ENCODE measurements at places on chromosomes 7 and 10. TPM values are rescaled to one million over a fixed set of nuclear protein-coding genes. Genes with fewer than 3 reads are reported as not detected.

Gene CASD1
- total RNA-seq: 17.0 TPM

Gene GALNT17
- total RNA-seq: not detected

DNA sequence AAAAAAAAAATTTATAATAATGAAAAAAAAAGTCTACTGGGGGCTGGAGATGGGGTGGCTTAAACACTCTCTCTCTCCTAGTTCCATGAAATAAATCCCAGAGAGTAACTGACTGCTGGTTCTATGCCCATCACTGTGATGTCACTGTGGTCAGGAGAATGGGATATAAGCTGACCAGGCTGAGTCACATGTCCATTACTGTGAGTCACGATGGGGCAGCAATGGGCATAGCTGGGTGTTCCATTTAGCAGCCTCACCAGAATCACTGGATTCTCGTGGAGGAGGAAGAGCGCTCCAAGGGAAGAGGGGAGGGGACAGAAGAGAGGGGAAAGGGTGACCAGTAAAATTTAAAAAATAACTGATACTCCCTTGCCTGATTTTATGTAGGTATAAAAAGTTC, 37.1 kb downstream of the MASTL start:
- H3K36me3 ChIP-seq: peaks cover under 1% of the 10 kb centered on the region
- no peak overlapping the region for H3K27ac ChIP-seq
- no peaks in the 10 kb centered on the region for H3K27me3 ChIP-seq
- peaks cover under 1% of the 10 kb centered on the region for H3K4me1 ChIP-seq
- H3K4me3 ChIP-seq: no peak overlapping the region

Gene FERD3L
- not detected for total RNA-seq

- H3K27me3 ChIP-seq: no peaks in the 10 kb centered on the region
- no peak for DNase-seq
- peaks cover 21% of the 10 kb centered on the region for H3K36me3 ChIP-seq
- no peaks in the 10 kb centered on the region for H3K4me1 ChIP-seq
- no peak overlapping the region for H3K4me3 ChIP-seq
Measured at GRCh38 chr10:871951-872403, 59.5 kb downstream of the LARP4B start.

Gene TACC2
- total RNA-seq: 0.55 TPM

GRCh38 chr10:43665054-43665453, 16.4 kb upstream of the ZNF32 start:
- H3K27ac ChIP-seq: no peak overlapping the region
- H3K27me3 ChIP-seq: peaks cover 4% of the 10 kb centered on the region
- no peak overlapping the region for H3K4me3 ChIP-seq
- H3K4me1 ChIP-seq: no peaks in the 10 kb centered on the region

Gene OPALIN
- not detected for total RNA-seq

Gene CEP55
- 67.9 TPM for total RNA-seq

Gene SLC12A9
- total RNA-seq: 23.8 TPM

- H3K27ac ChIP-seq: no peak overlapping the region
- H3K4me1 ChIP-seq: no peaks in the 10 kb centered on the region
- DNase-seq: no peak
- no peak overlapping the region for H3K4me3 ChIP-seq
- H3K36me3 ChIP-seq: no peaks in the 10 kb centered on the region
Measured at GRCh38 chr7:84876061-84876821, 310.6 kb downstream of the SEMA3D start.

- no peaks in the 10 kb centered on the region for H3K27me3 ChIP-seq
- no peak overlapping the region for H3K27ac ChIP-seq
- no peak for DNase-seq
- no peak overlapping the region for H3K4me3 ChIP-seq
Measured at GRCh38 chr7:129334473-129334872, 99.8 kb upstream of the STRIP2 start.

DNA sequence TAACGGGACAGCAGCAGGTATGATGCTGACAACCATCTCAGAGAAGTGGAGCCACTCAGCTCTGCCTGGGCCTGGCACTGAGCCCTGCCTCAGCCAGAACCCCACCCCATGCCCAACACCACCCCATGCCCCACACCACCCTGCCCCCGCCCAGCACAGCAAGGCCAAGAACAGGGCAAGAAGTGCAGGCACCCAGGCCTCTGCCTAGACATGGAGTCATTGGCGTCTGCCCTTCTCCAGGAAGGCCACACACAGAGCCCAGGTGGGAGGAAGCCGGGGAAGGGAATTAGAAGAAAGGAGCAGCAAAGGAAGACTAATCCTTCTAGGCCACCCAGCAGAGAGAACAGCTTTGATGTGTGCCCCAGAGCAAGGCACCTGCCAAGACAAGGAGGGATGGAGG, 18.9 kb downstream of the CAMK2G start:
- H3K4me3 ChIP-seq: no peak overlapping the region
- H3K27ac ChIP-seq: no peak overlapping the region
- peaks cover 6% of the 10 kb centered on the region for H3K4me1 ChIP-seq
- H3K36me3 ChIP-seq: peaks cover 21% of the 10 kb centered on the region

DNA sequence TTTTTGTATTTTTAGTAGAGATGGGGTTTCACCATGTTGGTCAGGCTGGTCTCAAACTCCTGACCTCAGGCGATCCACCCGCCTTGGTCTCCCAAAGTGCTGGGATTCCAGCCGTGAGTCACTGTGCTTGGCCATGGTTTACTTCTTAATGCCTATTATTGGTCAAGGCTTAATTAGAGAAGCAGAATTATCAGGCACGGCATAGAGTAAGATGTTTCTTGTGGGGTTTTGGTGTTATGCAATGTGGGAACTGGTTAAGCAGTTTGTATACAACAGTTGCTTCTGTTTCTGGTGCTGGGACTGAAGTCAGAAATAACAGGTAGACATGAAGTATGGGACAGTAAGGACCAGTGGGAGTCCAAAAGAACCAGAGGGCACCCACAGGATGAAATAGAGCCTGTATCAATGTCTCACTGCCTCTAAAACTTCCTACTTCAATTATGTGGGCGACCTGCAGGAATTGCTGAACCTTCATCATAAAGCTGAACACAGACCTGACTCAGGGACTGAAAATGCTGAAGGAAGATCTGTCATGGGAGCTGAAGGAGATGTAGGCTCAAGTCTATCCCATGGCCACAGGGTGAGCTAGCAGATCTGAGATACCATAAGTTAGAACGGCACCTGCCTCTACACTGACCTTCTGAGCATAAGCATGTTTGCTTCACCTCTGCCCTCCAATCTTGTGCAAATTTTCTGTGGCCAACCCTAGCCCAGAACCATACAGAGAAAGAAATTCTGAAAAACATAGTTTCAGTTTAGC, 38.3 kb upstream of the VCL start:
- H3K27me3 ChIP-seq: no peaks in the 10 kb centered on the region
- no peaks in the 10 kb centered on the region for H3K36me3 ChIP-seq
- DNase-seq: no peak
- H3K4me3 ChIP-seq: no peak overlapping the region

- H3K27ac ChIP-seq: no peak overlapping the region
- peaks cover 5% of the 10 kb centered on the region for H3K4me1 ChIP-seq
- no peaks in the 10 kb centered on the region for H3K27me3 ChIP-seq
- no peak for DNase-seq
Measured at GRCh38 chr7:24972166-24972477, 7.9 kb downstream of the OSBPL3 start.

DNA sequence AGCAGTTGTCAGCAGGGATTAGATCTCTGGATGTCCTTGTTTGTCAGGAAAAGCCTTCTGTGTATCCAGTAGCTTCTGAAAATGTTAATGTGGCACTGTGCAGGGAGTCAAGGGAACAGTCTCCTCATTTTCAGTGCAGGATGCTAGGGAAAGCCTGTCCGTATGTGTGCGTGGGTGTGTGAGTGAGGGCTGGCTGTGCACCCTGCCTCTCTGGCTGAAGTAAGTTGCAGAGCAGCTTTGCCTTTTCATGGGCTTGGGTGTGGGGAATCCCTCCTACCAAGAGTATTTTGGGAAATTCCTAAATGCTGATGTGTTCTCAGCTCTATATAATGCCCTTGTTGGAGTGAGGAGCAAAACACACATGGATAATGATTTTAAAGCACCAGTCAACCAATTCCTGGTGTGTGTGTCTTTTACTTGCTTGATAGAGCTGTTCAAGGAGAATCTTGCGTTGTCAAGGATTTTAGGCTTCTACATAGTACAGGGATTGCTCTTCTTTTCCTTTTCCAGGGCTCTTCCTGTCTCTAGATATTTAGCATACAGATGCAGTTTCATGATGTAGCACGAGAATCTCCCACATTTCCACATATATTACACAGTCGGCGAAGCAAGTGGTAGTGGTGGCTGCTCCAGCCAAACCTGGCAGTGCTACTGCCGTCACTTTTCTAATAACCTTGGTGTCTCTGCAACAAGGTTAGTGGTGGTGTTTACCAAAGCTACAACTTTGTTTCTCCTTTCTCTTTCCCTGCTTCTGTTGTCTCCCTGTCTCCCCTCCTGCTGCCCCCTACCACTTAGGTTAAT, 92.8 kb downstream of the MCU start:
- peaks cover 34% of the 10 kb centered on the region for H3K4me1 ChIP-seq
- DNase-seq: peak; percentile 68
- H3K4me3 ChIP-seq: peak overlapping the region; percentile 26
- H3K27ac ChIP-seq: peak overlapping the region; percentile 44
- H3K36me3 ChIP-seq: no peaks in the 10 kb centered on the region

Gene SPAM1
- total RNA-seq: not detected

- no peaks in the 10 kb centered on the region for H3K4me1 ChIP-seq
- H3K4me3 ChIP-seq: no peak overlapping the region
Measured at GRCh38 chr10:24894728-24895127, 57.7 kb downstream of the PRTFDC1 start.

DNA sequence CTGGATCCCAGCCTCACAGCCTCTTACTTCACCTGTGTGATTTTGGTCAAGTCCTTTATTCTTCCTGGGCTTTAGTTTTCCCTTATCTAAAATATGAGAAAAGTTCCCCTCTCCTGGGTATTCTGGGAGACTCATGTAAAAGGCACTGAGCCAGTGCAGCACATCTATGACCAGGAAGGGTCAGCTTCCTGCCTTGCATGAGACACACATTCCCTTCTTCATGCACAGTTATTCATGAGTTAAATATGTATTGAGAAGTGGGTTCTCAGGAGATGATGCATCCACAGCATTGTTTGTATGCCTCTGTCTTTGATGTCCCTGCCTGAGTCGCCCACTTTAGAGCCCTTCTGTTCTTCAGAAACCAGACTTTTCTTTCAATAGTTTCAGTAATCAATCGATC, 33.3 kb downstream of the EGFR start:
- H3K36me3 ChIP-seq: no peaks in the 10 kb centered on the region
- no peak for DNase-seq
- no peaks in the 10 kb centered on the region for H3K4me1 ChIP-seq
- no peak overlapping the region for H3K27ac ChIP-seq
- H3K4me3 ChIP-seq: no peak overlapping the region

DNA sequence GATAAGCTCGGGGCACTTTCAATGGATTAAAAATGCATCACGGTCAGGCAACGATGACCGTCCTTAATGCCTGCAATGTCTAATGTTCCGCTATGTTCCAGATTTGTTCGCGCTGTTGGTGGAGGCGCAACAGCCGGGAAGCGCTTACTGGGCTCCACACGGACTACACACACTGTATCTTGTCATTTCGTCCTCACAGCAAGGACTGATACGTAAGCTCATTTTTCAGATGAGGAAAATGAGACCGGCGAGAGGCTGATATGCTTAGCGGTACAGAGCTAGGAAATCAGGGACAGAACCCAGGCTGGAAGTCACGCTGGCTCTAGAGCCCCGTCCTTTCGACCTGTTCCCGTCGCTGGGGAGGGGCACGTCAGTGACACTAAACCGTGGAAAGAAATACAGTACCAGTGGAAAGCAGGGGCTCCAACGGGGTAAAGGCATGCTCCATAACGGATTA, 670 bp downstream of the TPK1 start:
- no peaks in the 10 kb centered on the region for H3K27me3 ChIP-seq
- no peaks in the 10 kb centered on the region for H3K36me3 ChIP-seq
- peak overlapping the region; percentile 71 for H3K27ac ChIP-seq
- peak overlapping the region; percentile 73 for H3K4me3 ChIP-seq
- peak; percentile 65 for DNase-seq

Gene HERC4
- 48.5 TPM for total RNA-seq

DNA sequence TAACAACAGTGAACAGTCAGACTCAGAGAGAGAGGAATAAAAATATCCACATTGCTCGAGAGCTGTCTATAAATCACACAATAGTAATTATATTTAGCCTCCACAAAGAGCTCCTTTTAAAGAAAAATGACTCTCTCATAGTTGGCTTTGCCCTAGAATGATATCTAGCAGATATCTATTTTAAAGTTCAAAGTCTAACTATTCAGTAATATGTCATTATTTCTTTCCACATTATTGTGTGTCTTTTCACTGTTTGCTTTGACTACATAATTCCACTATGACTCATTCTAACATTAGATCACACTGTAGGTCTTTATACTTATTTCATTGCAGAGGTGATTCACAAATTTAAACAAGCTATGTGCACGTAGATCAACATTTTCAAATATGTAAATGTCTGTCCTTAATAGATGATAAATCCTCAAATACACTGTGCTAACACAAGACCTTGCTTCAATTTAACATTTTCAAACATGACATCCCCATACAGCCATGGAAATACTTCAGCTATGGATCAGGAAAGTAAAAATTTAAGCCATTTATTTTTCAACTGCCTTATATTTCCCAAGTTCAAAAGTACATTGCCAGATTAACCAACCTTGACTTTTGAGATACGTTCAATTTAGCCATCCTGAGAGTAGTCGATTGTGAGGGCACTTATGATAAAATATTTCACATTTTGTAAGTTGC, 99.9 kb upstream of the AKR1E2 start:
- DNase-seq: peak; percentile 27
- no peaks in the 10 kb centered on the region for H3K36me3 ChIP-seq
- no peak overlapping the region for H3K27ac ChIP-seq

DNA sequence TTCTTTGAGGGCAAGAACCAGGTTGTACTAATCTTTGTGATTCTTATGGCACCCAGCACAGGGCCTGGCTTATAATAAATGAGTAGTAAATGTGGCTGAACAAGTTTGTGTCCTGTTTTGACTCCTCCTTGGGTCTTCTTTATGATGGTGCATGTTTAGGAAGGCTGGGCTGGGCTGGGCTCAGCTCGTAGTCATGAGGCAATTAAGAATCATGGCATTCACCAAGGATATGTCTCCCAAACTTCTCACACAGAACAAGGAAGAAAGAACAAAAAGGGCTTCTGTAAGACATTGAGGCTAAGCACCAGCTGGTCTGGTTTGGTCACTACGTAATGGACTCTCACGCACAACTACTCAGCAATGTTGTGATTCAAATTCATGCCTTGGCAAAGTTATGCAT, 30.5 kb upstream of the YAE1 start:
- DNase-seq: no peak
- no peaks in the 10 kb centered on the region for H3K4me1 ChIP-seq
- no peak overlapping the region for H3K4me3 ChIP-seq
- no peak overlapping the region for H3K27ac ChIP-seq
- H3K36me3 ChIP-seq: no peaks in the 10 kb centered on the region
- no peaks in the 10 kb centered on the region for H3K27me3 ChIP-seq

GRCh38 chr7:154330318-154330717, 278.1 kb downstream of the DPP6 start:
- H3K36me3 ChIP-seq: no peaks in the 10 kb centered on the region
- H3K27me3 ChIP-seq: no peaks in the 10 kb centered on the region
- no peak overlapping the region for H3K4me3 ChIP-seq
- no peak for DNase-seq
- H3K4me1 ChIP-seq: no peaks in the 10 kb centered on the region

GRCh38 chr7:122082670-122083069, 61.4 kb downstream of the AASS start:
- DNase-seq: no peak
- no peak overlapping the region for H3K4me3 ChIP-seq
- H3K27ac ChIP-seq: no peak overlapping the region

Gene PAPSS2
- total RNA-seq: 10.2 TPM

- H3K27me3 ChIP-seq: no peaks in the 10 kb centered on the region
- H3K4me1 ChIP-seq: peaks cover 9% of the 10 kb centered on the region
- H3K36me3 ChIP-seq: no peaks in the 10 kb centered on the region
- H3K4me3 ChIP-seq: no peak overlapping the region
- no peak overlapping the region for H3K27ac ChIP-seq
- DNase-seq: no peak
Measured at GRCh38 chr7:42264702-42265101, 27.7 kb upstream of the GLI3 start.

All from A673 (cell line).